ENCODE measurements at places on chromosomes 7 and 10. TPM values are rescaled to one million over a fixed set of nuclear protein-coding genes. Genes with fewer than 3 reads are reported as not detected.

The FGFBP3 gene
- 1.2 TPM for total RNA-seq

The OR9A2 gene
- 0.48 TPM for total RNA-seq

The NACAD gene
- total RNA-seq = 15.7 TPM

The CYP3A4 gene
- total RNA-seq = not detected

The LMTK2 gene
- total RNA-seq = 16.6 TPM

The AKR1C8 gene
- 0.30 TPM for total RNA-seq

The INHBA gene
- total RNA-seq = 73.3 TPM

The SEMA3C gene
- 19.8 TPM for total RNA-seq

The PROSER2 gene
- total RNA-seq = 6.5 TPM

The CPA1 gene
- total RNA-seq = 5.9 TPM

DNA sequence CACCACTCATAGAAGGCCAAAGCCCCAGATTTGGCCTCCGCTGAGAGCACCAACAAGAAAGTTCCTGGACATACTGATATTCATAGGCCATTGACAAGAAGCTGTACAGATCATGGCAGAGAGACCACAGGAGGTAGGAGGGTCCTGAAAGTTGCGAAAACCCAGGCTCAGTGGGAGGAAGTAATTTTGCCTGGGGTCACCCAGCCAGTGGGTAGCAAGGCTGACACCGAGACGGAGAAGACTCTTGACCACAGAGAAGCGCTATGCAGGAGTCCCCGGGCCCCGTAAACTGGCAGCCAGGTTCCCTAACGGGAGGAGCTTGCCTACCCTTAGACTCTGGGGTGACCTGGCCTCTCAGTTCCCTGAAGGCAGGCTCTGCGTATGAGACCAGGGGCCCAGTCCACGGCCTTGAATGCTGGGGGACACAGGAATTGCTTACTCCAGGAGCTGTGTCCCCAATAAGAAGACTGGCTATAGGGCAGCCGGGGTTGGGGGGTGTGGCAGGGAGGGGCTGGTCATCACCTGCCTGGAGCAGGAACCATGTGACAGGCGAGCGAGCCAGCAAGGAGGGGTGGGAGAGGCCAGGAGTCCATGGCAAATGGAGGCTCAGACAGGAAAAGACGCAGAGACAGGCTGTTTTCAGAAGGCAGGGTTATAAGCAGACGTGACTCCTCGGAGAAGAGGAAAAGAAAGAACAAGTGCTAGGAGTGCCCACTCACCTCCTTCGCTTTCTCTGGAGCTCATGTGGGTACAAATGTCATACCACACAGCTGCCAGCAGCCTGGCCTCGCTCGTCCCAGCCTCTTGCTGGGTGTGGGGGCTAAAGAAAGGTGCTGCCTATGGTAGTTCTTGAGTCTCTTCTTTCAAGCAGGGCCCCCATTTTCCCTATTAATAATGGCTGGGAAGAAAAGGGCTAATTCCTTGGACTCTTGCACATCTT, 24.6 kb upstream of the NPFFR1 start:
- no peak for DNase-seq

GRCh38 chr10:3025026-3025683, 42.2 kb upstream of the PFKP start:
- DNase-seq = no peak

DNA sequence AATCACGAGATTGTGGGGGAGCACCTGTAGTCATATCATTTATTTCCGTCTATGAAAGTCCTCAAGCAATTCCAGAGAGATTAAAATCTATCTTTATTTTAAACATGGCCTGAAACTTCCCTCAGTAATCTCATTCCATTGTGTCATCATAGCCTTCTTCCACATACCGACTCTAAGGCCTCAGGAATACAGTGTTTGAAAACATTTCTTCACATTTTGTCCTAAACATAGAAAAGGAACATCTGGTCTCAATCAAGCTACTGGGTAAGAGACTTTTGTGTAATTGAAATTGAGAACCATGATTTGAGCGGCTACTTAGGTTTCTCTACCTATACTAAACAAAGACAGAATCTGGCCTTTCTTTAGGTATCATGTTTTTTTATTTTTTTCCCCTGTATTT, 78.0 kb upstream of the ELMO1 start:
- DNase-seq = no peak

DNA sequence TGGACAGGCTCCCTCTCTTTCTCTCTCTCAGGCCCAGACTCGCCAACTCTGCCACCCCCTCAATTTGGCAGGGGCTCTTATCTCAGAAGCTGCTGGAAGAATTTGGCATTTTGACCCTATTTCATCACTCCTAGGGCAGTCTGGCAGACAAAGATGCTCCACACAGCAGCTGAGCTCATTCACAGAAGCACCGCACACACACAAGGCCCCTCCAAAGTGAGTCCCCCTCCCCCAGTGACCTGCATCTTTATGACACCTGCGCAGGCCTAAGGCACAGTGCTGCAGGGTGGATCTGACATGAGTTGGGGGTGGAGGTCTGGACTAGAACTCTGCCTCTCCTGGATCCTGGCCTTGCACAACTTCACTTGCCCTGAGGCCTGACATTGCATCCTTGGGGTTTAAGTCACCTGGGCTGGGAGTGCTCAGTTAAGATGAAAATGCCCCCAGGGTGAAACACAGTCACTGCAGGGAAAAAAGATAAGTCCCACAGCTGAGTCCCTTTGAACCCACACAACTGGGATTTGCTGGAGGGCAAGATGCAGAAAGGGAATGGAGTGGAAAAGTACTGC, 41.1 kb upstream of the DUSP5 start:
- no peak for DNase-seq

GRCh38 chr10:97886286-97886685, 36.6 kb downstream of the GOLGA7B start:
- no peak for DNase-seq

DNA sequence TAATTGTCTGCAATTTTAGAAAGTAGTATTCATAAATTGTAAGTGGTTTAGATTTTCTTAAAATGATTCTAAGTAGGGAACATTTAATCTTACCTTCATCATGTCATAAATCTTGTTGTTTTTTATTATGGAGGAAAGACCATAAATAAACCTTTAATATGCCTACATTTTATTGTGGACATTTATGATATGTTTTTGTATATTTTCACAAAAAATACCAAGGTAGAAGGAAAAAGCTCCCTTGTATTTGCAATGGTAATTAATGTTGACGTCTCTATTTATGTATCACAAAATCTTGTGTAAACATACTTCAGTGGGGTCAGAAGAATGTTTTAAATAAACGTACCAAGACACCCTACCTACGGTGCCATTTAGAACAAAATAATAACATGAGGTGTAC, 155.7 kb upstream of the FAM171A1 start:
- DNase-seq = no peak

- DNase-seq = no peak
Measured at GRCh38 chr10:18675086-18675801, 16.0 kb downstream of the ARL5B start.

DNA sequence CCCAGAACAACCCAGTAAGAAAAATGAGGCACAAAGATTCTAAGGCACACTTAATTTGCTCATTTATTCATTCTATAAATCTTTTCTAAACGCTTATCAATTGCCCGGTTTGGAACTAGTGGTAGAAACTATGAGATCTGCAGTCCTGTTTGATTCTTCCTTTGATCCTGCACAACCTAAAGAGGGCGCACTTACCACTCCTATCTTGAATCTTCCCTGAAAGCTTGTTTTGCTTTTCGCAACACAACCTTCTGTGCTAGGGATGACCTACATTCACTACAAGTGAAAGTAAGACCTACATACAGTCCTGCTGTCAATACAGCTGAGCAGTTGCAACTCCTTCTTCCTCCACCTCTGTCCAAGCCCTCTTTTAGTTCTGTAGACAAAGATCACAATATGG, 12.6 kb upstream of the ARL4A start:
- DNase-seq = no peak

DNA sequence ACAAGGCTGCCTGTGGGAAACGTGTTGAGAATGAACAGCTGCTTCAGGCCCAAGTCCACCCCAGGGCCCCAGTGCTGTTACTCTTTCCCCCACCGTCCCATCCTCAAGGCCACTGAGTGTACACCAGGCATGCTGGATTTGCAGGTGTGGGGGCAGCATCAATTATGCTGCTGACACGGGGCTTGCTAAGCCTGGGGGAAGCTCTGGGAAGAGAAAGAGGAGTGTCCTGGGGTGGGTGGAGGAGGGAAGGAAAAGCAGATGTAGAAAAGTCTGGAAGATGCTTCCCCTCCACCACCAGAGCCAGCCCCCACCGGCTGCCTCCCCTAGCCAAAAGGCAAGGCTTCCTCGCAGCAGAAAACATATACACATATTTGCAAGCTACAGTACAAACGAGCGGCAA, 153.9 kb downstream of the CDH23 start:
- DNase-seq = no peak

DNA sequence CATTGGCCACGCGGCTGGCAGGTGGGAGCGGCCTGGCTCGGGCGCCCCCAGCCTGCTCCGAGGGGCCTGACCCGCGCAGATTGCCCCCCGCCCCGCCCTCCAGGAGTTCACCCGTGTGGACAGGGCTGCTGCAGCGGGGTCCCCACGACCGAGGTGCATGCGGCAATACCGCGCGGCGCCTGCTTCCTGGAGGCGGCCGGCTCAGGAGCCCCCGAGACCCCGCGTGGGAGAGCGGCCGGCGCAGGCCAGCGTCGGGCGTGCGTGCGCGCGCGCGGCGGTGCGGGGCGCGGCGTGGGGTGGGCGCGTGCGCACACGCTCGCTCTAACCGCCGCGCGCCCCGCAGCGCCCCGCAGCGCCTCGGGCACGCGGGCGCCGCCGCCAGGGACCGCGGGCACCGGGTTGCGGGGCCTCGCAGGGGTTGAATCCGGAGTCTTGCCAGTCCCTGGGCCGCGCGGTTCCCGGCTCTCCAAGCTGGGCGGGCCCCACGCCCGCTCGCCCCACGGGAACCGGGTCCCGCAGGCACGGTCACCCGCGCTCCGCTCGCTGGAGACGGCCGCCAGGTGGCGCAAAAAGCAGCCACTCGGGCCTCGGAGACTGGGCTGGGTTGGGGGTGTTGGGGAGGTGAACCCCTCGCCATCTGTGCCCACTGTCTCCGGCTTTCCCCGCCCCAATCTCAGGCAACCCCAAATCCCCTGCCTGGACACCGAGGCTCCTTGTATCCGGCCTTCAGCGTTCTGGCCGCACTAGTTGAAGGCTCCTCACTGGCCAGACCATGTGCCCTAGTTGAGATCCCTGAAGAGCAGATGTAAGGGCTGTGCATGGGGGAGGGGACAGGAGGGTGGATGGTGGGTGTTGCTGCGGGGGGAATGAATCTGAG, 1.3 kb upstream of the ACHE start:
- peak; percentile 92 for DNase-seq

GRCh38 chr10:10626734-10627133, 390.9 kb upstream of the CELF2 start:
- no peak for DNase-seq

- DNase-seq = no peak
Measured at GRCh38 chr10:114499630-114500190, 95.4 kb upstream of the AFAP1L2 start.

DNA sequence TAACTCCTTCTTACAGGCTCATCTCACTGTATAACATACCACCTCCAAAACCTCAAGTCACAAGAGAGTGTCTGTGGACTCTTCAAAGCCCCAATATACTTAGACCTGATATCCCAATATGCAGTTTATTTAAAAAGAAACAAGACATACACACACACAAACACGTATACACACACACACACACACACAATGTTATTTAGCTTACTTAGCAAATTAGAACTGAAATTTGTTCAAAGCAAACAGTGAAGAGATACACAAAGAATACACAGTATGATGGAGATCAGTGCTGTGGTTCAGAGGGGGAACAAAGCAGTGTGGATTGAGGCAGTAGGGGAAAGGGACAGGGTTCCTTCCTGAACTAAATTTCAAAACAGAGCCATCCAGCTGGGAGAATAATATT, 807.2 kb downstream of the IPMK start:
- no peak for DNase-seq

DNA sequence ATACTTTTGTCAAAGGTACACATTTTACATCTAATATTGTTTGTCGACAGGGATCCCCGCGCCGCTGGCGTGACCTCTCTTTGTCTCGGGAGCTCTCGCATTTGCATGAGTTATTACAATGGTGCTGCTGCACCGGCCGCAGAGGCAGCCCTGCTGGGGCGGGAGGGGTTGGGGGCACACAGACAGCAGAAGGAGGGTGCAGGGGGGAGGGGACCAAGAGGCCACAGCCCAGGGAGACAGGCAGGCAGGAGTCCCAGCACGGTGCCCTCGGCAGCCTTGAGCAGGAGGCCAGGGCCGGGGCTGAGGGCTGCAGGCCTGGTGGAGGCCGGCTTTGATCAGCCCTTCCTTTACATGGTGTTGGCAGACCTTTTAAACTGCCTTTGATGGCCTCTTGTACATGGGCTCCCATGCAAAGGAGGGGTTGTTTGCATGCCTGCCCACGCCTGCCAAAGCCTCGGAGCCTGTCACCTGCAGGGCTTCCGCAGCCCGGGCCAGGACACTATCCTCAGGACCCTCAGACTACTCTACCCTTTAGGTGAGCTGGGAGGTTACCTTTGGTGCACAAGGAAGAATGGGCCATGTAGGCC, 95.5 kb downstream of the EBF3 start:
- DNase-seq = no peak

- DNase-seq = peak; percentile 56
Measured at GRCh38 chr10:44980309-44981171, 1.9 kb upstream of the DEPP1 start.

DNA sequence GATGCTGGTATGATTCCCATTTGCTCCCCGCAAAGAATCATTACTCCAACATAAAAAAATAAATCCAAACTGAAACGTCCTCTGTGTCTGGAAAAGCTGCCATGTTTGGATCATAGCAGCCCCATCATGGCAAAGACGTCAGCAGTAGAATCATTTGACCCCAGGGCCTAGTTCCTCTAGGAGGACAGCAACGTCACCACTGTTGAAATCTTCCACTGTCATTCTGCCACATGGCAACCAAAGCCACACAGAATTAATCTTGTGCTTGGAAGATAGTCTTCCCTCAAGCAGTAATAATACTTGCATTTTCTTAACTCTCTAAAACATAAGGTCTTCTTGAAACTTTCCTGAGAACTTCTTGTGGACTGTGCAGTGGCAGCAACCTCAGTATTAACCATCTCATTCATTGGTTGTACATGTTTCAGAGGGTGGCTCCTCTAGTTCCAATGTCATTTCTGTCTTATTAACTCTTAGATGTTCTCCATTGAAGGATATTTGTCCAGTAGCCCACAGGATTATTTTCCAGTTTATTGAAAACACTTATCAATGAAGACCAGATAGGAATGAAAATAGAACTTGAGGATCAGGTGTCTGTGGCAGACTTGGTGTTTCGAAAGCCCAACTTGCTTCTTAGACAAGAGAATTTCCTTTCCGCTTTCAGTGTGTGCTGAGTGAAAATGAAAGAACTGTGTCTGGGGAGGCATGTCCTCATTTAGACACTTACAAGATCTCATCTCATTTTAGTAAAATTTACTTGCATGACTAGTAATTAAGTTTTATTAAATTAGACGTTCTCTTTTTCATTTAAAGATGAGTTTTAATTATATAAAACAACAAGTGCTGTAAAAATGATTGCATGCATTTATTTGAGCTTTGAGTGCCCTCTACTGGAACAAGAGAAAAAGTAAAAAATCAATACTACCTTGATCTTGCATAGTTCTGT, 28.9 kb upstream of the INHBA start:
- no peak for DNase-seq

DNA sequence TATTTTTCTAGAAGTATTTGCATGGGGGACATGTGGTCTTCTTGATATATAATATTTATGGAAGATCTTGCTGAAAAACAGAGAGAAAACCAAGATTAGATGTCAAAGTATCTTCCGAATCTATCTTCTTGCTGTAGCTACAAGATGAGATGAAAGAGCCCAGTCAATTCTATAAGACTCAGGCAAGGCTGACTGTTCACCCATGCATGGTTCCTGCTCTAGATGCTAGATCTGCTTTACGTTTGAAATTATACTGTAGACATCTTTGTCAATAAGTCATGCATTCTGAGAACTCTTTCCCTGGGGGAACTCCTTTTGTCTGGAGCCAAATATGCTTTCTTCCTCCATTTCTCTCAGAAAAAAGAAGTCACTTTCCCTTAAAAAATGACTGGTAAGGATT, 1292.0 kb downstream of the XPNPEP1 start:
- no peak for DNase-seq
